ENCODE measurements at places on chromosomes 7 and 10.
A peak's percentile ranks its signal among the peaks of the same experiment; 100 is the strongest.

DNA sequence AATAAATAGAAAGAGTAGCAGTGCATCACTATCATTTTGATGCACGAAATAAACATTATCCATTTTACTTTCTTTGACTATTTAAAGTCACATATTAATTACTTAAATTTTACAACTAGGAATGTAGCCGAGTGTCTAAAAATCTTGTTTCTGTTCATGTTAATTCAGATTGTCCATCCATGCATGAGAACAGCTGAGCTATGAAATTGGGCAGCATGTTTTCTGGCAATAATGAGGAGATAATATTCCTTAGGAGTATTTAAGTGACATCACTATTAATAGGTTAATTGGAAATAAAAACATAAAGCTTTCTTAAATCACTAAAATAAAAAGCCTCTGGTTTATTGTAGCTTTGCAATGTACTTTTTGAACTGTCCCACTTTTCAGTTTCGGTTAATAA lies 293.8 kb downstream of the PHTF2 start:
- no peak for DNase-seq

DNA sequence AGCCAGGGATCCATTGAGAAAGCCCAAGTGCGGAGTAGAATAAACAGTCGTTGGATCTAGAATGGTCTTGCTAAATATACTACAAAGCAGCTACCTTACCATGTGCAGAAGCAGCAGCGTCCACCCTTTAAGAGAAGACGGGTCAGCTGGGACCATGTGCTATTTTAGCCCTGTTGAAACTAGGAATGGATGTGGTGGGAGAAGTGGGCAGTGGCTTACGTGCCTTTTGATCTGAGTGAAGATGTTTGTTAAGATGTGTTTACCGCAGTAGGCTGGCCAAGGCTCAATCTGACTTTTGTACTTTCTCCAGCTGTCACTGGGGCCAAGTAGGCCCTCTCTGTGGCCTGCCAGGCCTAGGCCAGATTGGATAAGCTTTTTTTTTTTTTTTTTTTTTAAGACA lies 9.2 kb downstream of the HABP2 start:
- no peak for DNase-seq

- no peak for DNase-seq
Observed at GRCh38 chr10:53162856-53163255, 390.3 kb upstream of the MBL2 start.

DNA sequence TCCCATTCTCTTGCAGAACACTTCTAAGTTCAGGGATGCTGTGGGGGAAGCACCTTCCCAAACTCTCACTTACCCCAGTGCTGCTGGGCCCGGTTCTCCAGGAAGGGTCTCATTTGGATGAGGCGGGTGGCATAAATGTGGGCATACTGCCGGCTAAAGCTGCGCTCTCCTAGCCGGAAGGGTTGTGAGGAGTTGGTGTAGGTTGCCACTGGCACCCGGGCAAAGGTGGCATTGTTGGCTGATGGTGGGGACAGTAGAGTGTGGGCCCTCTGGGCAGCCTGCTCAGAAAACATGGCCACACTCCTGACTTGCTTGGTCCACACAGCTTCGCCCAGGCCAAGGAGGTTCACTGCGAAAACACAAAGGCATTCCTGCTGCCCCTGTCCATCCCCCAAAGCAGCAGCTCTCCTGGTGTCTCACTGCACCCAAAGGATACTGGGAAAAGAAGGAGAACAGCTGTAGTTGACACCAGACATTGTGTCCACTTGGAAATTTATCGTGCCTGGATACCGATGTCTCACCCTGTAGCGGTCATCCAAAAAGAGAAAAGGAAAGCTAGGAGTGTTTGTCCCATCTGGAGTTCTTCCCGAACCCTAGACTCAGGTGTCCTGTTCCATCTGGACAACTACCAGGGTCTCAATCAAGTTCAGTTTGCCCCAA lies 1.5 kb downstream of the POLD2 start:
- DNase-seq: no peak

DNA sequence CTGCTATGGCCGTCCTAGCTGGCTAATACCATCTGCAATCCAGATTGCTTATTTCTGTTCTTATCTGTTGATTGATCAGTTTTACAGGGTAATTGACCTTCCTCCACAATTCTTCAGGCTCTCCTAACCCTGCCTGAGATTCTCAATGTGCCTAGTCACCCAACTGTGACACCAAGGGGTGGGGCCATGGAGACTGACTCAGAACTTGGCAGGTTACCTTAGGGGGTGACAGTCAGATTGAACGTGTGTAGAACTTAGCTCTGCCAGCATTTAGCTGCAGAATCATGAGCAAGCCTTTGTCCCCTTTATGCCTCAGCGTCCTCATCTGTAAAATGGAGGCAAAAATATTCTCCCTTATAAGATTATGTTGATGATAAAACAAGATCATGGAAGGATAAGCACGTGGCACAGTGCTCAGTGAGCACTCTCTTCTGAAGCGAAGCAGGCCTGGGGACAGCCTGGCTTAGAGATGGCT lies 19.1 kb upstream of the LEP start:
- DNase-seq: no peak

GRCh38 chr10:102931643-102932042 lies 13.5 kb downstream of the CNNM2 start:
- no peak for DNase-seq

DNA sequence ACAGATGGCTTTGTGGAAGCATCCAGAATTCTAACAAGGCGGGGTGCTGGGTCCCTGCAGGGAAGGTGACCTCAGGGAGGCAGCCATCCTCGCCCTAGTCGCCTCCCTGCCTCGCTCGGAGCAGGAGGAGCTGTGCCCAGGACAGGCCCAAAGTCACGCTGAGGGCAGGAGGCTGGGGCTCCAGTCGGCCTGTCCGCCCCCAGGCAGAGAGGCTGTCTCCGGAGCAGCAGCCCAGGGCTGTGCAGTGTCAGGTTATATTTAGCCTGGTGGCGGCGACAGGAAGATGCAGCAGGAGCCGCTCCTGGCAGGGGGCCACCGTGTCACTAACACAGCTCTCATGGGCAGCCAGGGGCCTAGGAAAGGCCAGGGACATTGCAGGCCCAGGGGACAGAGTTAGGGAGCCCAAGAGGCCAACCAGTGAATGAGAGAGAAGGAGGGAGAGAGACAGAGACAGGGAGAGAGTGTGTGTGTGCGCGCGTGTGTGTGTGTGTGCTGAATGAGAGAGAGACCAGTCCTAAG lies 13.5 kb downstream of the KCNH2 start:
- no peak for DNase-seq

- DNase-seq: no peak
Observed at GRCh38 chr7:49878627-49879026, 105.2 kb downstream of the VWC2 start.

DNA sequence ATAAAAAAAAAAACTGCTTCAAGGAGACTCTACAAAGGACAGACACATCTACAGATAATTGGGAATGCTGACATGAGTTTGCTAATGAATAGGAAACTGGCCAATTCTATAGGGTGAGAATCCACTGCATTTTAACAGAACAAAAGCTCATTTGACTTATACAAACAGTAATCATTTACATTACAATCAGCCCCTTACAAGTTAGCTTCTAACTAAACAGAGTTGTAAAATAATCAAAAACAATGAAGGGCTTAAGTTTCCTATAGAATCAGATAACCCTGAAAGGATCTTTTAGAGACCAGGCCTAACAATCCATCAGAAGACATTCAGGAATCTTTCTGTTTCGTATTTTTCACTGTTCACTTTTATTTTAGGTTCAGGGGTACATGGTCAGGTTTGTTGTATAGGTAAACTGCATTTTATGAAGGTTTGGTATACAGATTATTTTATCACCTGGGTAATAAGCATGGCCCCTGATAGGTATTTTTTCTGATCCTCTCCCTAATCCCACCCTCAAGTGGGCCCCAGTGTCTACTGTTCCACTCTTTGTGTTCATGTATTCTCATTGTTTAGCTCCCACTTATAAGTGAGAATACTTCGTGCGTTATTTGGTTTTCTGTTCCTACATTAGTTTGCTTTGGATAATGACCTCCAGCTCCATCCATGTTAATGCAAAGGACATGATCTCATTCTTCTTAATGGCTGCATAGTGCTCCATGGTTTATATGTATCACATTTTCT lies 131.3 kb upstream of the NOBOX start:
- DNase-seq: no peak

DNA sequence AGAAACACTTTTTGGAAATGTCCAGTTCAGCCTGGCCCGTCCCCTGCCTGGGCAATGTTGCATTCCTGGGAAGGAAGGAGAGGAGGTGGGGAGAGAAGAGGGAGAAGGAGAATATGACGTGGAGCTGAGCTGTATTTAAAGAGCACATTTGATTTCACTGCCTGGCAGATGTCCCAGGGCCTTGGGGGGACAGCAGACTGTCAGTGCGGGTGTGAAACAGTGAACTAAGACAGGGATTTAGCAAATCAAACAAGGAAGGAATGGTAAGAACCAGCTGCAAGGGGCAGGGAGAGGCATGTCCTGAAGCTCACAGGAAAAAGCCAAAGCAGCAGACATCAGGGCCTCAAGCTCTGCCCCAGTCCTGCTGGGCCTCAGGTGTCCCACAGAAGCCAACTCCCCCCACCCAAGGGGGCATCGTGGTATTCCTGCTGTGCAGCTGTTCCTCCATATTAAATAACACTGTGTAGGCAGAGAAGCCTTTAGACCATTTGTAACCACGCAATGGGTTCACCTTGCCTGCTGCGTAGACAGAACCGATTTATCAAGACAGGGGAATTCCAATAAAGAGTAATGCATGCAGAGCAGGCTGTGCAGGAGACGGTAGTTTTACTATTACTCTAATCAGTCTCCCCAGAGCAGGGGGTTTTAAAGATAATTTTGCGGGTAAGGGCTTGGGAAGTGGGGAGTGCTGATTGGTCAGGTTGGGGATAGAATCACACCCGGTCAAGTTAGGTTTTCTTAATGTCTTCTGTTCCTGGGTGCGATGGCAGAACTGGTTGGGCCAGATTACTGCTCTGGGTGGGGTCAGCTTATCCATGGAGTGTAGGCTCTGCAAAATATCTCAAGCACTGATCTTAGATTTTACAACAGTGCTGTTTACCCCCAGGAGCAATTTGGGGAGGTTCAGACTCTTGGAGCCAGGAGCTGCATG lies 18.3 kb downstream of the LEP start:
- DNase-seq: no peak

DNA sequence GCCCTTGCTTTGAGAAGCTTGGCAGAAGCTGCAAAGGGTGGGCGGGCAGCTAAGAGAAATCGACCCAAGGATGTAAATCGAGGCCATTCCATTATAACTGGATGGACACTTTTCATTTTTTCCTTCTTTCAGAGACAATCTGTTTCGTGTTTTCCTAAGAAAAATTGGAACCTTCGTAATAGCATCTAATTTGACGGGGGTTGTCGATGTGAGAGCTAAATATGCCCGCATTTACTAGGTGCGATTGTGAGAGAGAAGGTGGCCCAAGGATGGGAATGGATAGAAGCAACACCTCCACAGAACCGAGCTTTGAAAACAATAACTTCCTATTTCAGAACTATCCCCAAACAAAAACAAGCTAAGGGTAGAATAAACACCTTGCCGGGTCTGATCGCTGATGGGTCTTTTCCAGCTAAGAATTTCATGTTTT lies 848 bp upstream of the HOXA4 start:
- no peak for DNase-seq

DNA sequence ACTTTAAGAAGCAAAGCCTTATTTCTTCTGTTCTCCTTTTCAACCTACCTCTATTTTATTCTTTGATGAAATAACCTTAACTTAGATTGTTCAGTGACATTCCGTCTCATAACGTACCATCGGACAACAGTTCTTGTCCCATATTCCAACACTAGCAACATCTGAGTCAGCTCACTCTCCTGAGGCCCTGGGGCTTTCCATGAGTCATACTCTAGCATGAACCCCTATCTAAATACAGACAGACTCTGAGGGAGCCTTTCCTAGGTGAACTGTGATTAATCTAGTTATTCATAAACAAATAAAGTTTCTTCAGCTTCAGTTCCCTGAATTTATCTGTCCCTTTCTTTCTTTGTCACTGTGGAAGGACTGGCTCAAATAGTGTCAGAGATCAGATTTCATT lies 168.7 kb upstream of the LYZL1 start:
- no peak for DNase-seq

DNA sequence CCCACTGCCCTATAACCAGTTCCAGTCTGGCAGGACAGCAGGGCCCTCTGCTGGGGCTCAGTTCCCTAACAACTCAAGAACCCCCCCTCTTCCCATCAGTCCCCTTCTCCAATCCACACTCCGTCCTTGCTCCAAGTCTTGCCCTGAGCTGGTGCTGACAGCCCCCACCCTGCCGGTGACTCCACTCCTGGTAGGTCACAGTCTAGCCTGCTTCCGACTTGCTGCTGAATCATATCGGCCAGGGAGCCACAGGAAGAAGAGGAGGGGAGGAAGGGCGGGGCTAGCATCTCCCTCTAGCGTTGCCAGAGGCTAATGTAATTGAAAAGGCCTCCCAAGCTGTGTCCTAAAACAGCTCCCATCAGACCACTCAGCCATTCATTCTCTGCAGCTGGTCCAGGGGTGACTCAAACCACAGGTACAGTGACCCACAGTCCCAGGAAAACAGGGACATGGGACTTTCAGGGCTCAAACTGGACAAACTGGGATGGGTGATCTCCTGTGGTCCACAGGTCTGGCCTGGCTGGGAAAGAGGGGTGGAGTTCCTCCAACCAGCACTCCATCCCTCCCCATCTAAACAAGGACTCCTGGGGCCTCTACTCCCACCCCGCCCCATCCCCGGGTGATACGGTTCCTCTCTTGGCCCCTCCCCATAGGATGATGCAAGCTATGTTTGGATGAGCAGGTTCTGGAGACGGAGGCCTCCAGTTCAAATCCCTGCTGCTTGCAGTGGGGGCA lies 158.8 kb downstream of the SH3PXD2A start:
- DNase-seq: peak; percentile 80

DNA sequence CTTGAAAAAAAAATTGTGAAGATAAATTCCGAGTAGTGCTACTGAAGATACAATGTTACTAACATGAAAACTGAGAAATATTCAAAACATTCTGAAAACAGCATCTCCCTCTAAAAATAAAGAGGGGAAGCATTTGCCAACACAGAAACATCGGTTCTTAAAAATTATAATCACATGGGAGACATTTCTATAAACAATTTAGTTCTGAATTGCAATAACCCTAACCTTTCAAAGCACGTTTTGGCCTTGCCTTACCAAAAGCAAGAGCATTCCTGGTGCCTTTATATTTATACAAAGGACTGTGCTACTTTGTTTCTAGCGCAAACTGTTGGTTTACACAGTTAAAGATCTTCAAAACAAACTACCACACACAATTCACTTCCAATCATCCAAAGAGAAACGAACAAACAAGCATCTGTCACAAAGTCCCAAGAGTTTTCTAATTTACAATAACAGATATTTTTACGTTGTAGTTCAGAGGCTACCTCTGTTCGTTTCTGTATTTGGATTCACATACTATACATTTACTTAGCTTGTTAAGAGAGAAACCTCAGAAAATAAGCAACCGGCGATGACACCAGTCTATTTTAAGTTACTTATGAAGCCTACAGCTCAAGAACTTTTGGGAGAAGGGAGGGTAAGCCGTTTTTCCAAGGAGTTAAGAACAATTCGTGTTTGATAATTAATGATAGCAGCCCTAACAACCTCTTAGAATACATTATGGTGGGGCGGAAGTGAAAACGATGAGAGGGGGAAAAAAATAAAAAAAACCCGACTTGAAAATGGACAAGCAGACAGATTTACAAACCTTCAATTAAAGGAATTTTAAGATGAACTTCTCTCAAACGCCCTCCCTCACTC lies 1.3 kb downstream of the ABI1 start:
- no peak for DNase-seq
